ENCODE measurements at places on chromosomes 12 and 14.
A peak's percentile ranks its signal among the peaks of the same experiment; 100 is the strongest.

DNA sequence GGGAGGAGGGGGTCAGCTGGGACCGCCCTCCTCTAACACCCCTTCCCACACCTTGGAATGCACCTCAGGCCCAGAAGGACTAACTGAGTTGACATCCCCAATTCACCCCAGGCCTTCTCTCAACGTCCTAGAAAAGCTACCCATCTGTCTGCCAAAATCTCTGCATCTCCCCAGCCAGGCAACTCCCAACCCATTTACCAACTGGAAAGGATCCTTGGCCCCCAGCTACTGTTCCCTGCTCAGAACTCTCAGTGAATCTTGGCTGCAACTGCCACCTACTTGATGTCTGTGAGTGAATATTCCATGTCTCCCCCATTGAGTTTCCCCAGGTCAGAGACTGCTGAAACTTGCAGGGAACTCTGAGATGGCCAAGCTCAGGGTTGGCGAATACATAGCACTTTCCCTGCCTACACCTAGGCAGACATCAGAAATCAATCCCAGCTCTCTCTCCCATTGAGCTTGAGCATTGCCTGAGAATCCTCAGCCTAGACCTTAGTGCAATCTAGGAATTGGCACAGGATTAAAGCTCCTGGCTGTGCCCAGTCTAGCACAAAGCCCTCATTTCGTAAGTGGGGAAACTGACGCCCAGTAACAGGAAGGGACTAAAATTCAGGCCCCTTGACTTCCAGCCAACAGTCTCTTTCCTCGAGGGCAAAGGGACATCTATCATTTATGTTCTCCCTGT lies 71.9 kb upstream of the NCOR2 start:
- no peak for DNase-seq

DNA sequence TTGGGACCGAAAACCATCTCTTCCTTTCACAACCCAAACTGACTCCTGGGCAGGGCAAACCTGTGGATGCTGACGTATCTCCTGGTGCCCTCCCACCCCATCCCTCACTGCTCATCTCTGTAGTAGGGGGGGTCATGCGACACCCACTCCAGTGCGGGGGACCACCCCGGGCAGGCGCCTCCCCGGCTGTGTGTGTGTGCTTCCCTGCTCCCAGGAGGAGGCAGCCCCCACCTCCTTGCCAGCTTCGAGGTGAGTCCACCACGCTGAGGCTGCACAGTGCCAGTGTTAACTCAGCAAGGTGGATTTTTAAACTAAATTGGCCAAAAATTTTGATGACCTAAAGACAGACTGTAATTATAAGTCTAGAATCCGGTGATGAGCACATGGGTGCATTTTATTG lies 46.2 kb upstream of the BEGAIN start:
- no peak for DNase-seq

- DNase-seq: no peak
Observed at GRCh38 chr12:56377310-56377988, 14.8 kb upstream of the APOF start.

DNA sequence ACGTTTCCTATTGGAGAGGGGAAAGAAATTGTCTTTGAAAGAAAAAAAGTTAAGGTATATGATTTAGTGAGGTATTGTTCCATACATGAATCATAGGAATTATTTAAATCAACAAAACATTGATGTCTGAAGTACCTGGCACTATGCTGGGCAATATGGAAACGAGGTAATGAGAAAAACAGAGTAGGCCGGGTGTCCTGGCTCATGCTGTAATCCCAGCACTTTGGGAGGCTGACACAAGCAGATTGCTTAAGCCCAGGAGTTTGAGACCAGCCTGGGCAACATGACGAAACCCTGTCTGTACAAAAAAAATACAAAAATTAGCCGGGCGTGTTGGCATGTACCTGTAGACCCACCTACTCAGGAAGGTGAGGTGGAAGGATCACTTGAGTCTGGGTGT lies 45.9 kb downstream of the AEBP2 start:
- DNase-seq: no peak

DNA sequence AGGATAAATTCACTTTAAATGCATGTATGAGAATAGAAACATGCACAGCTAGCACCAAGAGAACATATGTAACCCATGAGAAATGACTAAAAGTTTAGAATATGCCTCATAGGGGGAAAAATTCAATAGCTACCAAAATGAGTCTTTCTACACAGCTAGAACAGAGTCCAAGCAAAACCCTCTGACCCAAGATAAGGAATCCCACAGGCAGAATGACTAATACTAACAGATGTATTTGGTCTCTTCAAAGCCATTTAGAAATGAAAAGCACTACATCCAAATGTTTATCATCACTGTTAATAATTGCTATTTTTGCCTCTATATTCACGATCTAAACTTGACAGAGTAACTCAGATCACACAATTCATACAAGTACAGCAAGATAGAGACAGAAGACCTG lies 44.0 kb downstream of the KICS2 start:
- DNase-seq: no peak

- DNase-seq: no peak
Observed at GRCh38 chr12:88866881-88867280, 286.6 kb upstream of the KITLG start.

- no peak for DNase-seq
Observed at GRCh38 chr12:73225371-73225937, 953.3 kb downstream of the TRHDE start.

- DNase-seq: no peak
Observed at GRCh38 chr12:88083634-88084033, 54.4 kb upstream of the C12orf50 start.

- no peak for DNase-seq
Observed at GRCh38 chr12:104360157-104360556, 56.6 kb downstream of the EID3 start.

GRCh38 chr12:107404981-107405380 lies 280.6 kb upstream of the PWP1 start:
- peak; percentile 53 for DNase-seq

DNA sequence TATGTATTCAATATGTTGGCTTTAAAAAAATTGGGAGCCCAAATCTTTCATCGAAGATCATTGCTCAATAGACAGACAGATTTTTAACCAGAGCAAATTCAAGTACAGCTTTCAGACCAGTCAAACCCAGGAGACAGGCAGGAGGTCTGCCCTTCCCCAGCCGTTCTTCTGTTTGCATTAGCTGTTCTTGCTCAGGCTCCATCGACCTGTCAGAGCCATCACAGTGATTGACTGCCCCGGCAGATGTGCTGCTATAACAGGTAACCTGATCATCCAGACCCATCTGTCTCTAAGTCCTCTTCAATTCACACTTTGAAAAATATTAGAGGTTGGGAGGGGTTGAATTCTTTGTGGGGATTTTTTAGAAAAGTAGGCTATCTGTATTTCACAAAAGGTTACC lies 453.5 kb downstream of the FOXG1 start:
- DNase-seq: peak; percentile 57

GRCh38 chr12:116090516-116090915 lies 187.0 kb downstream of the MED13L start:
- no peak for DNase-seq

GRCh38 chr12:41476499-41477439 lies 288.6 kb downstream of the PDZRN4 start:
- peak; percentile 90 for DNase-seq

GRCh38 chr12:123119808-123120207 lies 31.1 kb downstream of the PITPNM2 start:
- DNase-seq: no peak

GRCh38 chr14:98269533-98269932 lies 1002.5 kb downstream of the BCL11B start:
- no peak for DNase-seq

- DNase-seq: no peak
Observed at GRCh38 chr12:91989143-91989542, 156.5 kb downstream of the BTG1 start.

DNA sequence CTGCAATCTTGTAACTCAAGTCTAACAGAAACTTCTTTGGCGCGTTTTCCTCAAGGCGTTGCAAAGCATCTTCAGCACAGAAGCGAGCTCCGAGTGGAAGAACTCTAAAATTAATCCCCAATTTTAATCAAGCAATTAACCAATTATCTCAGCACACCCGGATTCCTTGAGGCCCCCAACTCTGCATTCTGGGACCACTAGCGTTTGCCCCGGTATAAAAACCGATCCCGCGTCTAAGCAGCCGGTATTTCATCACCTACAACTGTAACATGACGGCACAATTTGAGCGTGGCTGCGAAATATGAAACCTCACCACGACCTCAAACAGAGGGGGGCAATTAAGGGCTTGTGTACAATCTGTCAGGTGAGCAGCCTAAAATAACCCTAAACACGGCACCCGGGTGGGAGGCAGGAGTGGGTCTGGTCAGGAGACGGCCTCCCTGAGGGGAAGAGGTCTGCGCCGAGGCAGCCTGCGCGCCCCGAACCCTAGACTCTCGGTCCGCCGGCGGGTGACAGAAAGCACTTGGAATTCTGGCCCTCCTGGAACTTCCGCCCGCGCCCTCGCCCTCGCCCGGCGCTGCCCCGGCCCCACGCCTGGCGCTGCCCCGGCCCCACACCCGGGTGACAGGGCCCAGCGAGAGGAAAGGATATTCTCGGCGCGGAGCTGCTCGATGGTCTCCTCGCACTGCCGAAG lies 594 bp downstream of the ZCCHC8 start:
- peak; percentile 43 for DNase-seq

GRCh38 chr12:50110762-50111351 lies 1.2 kb upstream of the COX14 start:
- no peak for DNase-seq

- no peak for DNase-seq
Observed at GRCh38 chr14:87443787-87444186, 549.2 kb downstream of the GALC start.

DNA sequence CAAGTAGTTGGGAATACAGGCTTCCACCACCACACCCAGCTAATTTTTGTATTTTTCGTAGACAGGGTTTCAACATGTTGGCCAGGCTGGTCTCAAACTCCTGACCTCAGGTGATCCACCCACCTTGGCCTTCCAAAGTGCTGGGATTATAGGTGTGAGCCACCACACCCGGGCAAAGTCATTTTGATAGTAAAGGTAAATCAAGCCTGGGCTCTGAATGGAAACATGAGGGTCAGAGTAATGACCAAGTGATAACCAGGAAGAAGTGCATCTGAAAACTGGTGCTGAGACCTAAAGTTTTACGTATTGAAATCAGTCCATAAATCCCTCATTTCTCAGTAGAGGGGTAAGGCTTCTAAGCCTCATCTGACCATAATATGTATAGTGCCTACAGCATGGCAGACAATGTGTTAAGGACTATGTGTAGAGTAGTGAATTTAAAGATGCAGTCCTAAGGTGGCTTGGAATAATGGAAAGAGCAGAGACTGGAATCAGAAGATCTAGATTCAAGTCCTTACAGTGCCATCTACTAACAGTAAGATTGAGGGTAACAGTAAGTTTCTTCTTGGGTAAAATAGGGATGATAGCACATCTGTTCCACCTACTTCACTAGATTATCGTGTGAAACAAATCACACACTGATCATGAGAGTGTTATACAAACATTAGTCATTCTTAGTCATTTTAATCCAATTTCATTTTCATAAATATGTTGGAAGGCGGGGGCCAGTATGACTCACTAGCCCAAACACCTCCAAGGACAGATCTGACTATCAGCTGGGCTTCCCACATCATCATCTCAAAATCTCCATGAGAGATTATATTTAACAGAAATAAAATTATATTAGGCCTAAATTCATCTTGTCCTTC lies 11.2 kb downstream of the MAP4K5 start:
- DNase-seq: no peak

DNA sequence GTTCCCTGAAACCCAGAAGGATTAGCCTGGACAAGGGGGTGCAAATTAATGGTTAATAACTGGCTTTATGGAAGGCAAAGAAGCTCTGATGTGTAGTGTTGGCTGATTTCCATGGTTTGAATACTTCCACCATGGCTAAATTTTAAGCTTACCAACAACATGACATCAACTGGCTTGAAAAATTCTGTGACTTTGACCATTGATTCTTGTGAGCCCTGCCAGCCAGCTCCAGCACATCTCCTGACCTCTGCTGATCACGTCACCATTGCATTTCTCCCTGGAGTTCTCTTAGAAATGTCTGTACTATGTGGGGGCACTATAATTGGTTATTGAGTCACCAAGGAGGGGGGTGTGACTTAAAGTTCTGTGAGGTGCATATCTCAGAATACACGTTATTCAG lies 171.2 kb downstream of the MYRFL start:
- no peak for DNase-seq

DNA sequence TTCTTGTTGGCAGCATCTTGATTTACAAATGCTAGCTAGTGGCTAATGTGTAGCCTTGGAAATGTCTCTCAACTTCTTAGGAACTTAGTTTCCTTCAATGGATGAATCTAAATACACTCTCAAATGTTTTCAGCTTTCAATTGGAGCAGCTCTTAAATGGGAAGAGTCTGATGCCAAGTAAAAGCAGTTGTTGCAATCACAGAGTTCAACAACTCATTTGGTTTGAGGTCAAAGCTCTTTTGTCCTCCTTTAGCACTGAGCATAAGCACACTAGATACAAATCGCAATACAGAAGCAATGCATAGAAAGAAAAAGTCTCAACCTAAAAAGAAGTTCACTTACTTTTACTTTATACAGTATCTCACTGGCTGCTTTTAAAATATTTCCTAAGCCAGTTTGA lies 986.1 kb upstream of the FLRT2 start:
- no peak for DNase-seq

- DNase-seq: no peak
Observed at GRCh38 chr12:30902596-30902995, 24.0 kb upstream of the TSPAN11 start.

GRCh38 chr14:102929241-102930137 lies 7.0 kb downstream of the AMN start:
- no peak for DNase-seq

GRCh38 chr14:20412411-20412810 lies 890 bp downstream of the TEP1 start:
- DNase-seq: no peak

DNA sequence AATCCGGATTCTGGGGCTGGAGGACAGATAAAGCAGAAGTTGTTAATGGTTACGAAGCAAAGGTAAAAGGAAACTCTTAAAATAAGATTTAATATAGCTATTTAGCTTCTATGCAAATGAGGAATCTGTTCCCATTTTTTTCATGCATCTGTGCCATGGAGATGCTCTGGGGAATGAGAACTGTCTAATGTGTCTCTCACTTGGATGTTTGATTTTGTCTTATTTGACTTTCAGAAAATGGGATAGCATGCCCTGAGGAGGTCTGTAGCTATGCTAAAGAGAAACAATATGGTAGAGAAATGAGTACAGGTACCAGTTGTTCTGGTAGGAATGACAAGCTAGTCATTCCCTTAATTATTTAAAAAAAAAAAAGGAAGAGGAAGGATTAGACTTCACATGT lies 24.3 kb downstream of the C12orf76 start:
- DNase-seq: no peak
